ENCODE measurements at places on chromosomes 7 and 10. TPM values are rescaled to one million over a fixed set of nuclear protein-coding genes. Genes with fewer than 3 reads are reported as not detected.

SLC18A3 gene
- total RNA-seq: not detected

OR6V1 gene
- not detected for total RNA-seq

- H3K4me1 ChIP-seq: peaks cover 55% of the 10 kb centered on the region
- no peaks in the 10 kb centered on the region for H3K36me3 ChIP-seq
- H3K4me3 ChIP-seq: no peak overlapping the region
- peak overlapping the region; percentile 37 for H3K27ac ChIP-seq
Observed at GRCh38 chr10:22652988-22653481, 61.3 kb downstream of the PIP4K2A start.

- H3K4me3 ChIP-seq: no peak overlapping the region
- H3K27ac ChIP-seq: no peak overlapping the region
- H3K36me3 ChIP-seq: no peaks in the 10 kb centered on the region
- DNase-seq: no peak
- H3K4me1 ChIP-seq: no peaks in the 10 kb centered on the region
- no peaks in the 10 kb centered on the region for H3K27me3 ChIP-seq
Observed at GRCh38 chr7:32025381-32026082, 44.7 kb downstream of the PDE1C start.

DNA sequence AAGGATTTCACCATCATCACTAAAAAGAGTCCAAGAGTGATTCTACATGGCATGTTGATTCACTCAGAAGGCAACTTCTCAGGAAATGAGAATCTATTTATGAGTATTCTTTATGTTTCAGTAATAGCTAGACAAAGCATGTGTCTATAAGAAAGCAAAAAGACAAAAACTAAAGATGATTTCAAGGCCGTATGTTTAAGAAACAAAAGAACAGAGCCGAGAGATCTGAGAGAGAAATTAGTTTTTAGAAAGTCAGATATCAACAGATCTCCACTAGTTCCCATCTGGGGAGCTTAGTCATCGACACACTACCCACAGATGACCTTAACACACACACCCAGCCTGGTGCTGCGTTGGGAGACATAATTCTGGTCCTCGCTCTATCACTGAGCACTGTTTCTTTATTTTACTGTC, 21.0 kb downstream of the PIP4K2A start:
- no peak overlapping the region for H3K27ac ChIP-seq
- DNase-seq: no peak
- H3K27me3 ChIP-seq: no peaks in the 10 kb centered on the region
- no peak overlapping the region for H3K4me3 ChIP-seq
- H3K4me1 ChIP-seq: peaks cover 22% of the 10 kb centered on the region

All from upper lobe of left lung (tissue), 6 donors.